ENCODE measurements at places on chromosomes 13 and 19.

GRCh38 chr19:48720251-48720612 lies 707 bp upstream of the MAMSTR start:
- no peak for DNase-seq

- no peak for DNase-seq
Measured at GRCh38 chr19:58476498-58477015, 405 bp downstream of the ZNF446 start.

DNA sequence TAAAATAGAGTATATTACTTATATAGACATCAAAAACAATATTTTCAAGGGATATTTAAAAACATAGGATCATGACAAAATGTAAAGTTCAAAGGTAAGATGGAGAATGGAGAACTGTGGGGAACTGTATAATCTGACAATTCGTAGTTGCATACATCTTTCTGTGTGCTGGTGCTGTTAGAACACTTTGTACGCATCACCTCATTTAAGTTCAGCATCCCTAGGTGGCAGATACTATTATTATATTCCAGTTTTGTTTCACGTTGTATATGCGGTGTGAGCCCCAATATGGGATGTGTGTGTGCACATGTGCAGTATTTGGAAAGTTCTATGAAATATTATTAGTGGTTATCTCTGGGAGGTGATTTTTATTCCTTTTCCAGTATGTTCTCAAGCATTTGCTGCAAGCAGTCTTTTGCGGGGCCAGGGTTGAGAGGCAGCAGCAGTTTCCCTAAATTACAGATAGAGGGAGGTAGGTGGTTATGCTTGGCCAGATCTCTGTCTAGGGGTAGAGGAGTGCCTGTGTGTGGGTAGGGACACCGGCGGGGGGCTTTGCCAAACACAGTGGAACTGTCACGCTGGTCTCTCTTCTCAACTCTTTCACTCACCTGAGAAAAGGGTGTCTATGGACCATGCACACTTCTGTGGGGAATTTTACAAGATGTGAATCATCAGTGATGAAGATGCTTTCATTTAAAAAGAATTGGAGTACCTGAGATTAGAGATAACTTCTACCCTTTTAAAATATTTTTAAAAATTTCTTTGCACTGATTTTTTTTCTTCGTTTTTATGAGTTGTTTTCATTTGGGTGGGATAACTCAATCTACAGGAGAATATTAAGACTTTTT lies 55.6 kb upstream of the ALOX5AP start:
- DNase-seq = no peak

DNA sequence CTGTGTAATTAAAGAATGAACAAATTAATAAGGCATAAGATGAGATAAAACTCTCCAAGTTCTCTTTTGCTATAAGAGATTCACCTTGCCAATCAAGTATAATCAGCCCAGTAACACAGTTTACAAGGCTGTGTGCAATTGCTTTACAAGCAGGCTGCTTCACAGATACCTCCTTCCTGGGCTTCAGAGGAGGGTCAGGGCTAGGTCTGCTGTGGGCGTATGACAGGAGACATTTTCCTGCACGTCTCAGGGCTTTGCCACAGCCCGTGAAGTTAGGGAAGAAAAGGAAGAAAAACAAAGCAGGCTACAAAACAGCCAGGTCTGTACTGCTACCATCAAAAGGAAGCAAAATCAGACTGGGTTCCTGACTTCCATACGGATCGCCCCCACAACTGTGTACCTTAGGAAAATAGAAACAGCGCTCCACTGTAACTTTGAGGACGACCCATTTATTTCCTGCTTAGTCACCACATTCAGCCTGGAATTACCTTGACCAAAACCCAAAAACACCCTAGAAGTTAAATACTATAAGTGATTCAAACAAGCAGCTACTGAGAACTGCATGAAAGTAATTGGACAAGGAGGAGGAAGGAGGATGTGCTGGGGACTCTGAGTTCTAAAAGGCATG lies 12.4 kb downstream of the EFNB2 start:
- DNase-seq = no peak

DNA sequence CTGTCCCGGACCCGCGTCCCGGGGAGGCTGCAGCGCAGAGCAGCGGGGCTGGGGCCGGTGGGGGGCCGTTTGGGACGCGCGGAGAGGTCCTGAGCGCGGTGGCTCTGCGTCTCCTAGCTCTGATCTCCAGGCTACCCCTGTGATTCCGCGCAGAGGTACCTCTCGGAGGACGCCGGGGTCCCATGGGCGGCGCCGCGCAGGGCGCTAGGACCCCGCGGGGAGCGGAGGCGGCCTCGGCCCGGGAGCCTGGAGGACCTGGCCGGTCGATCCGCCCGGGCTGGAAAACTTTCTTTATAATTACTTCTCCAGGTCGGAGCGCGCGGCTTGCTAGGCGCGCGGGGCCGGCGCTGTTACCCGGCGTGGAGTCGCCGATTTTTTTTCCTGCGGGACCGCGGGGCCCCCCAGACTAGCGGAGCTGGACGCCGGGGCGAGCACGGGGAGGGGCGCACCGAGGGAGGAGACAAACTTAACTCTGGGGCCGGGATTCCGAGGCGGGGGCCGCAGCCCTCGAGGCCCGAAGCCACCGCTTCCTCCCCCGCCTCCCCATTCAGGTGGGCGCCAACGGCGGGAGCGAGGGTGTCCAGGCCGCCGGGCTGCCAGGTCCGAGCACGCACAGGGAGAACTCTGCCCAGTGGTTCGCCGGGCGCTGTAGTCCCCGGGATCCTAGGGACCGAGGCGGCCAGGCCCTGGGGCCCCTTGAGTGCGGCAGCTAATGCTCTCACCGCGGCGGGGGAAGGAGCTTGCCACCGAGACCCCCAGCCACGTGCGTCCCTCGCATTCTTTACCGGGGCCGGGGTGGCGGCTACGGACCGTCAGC lies 848 bp upstream of the CEBPA start:
- DNase-seq = no peak
